ENCODE measurements at places on chromosomes 12 and 14.

GRCh38 chr14:89217891-89218290 lies 199.1 kb downstream of the FOXN3 start:
- DNase-seq, result no peak

GRCh38 chr12:87661786-87662377 lies 367.3 kb downstream of the C12orf50 start:
- DNase-seq, result no peak

DNA sequence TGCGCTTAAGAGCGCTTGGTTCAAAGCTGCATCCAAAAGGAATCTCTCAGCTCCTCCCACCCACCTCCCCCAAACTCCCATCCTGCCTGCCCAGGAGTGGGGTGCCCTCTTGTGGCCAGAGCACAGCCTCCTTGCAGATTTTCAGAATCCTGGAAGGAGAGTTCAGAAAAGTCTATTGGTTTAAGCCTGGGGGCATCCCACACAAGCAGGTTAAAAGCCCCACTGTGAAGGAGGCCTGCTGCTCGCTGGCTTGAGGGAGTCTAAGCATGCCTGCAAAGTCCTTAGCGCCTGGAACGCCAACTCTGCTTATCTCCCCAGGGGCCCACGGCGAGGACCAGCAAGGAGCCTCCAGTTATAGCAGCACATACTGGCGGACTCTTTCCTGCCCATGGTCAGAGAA lies 297.1 kb downstream of the KSR2 start:
- DNase-seq, result peak; percentile 36

- no peak for DNase-seq
These were observed 109.7 kb downstream of the CHST11 start for GRCh38 chr12:104566244-104566993.

DNA sequence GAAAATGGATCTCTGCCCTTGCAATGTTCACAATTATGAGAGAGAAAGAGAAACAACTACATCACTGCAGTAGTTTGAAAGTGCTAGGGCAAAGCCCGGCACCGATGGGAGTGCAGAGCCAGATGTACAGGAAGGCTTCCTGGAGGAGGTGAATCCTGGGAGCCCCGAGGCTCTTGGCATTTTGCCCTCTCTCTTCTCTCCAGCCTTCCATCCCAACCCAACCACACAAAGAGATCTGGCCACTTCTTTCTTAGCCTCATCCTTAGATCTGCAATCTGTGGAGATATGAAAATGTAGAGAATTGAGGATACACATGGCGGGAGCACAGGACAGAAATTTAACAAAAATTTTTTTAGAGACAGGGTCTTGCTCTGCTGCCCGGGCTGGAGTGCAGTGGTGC lies 3.3 kb upstream of the PAPLN start:
- DNase-seq, result no peak

DNA sequence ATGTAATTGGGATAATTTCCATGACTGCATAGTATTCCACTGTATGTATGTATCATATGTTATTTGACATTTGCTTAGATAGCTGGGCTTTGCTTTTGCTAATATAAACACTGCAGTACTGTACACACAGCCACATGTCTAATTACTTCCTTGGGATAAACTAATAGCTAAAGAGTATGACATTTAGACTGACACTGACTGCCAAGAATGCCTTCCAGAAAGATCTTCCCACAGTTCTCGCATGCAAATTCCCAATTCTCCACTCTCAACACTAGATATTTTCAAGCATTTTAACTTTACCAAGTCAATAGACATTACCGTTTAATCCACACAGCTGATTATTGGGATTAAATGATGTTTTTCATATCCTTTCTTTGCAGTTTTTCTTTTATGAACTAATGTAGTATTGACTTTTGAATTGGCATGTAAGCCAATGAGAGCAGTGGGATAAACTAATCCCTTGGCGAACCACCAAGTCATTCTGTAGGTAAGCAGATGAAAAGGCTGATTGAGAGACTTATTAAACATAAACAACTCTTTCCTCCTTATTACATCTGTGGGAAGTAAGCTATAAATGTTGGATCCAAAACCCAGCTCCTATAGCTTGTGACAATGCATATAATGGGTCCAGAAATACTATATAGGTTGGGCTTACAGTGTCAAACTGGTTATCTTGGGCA lies 55.5 kb downstream of the STON2 start:
- no peak for DNase-seq

GRCh38 chr12:21438643-21439042 lies 1.2 kb downstream of the PYROXD1 start:
- no peak for DNase-seq

DNA sequence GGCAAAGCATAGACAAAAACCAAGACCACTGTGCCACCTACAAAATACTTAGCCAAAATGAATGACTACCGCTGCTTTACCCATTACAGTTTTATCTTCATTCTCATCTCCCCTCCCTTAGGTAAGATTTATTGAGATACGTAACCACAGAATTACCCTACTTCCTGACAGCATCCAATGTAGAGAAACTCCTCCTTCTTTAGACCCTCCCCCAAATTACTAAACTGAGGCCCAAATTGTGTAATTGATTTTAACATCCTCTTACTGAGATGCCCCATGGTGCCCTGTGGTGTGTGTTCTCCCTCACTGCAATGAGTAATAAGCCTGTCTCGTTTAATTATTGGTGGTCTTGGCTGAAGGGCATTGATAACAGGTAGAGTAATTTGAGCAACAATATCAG lies 19.1 kb downstream of the VRK1 start:
- DNase-seq, result no peak

DNA sequence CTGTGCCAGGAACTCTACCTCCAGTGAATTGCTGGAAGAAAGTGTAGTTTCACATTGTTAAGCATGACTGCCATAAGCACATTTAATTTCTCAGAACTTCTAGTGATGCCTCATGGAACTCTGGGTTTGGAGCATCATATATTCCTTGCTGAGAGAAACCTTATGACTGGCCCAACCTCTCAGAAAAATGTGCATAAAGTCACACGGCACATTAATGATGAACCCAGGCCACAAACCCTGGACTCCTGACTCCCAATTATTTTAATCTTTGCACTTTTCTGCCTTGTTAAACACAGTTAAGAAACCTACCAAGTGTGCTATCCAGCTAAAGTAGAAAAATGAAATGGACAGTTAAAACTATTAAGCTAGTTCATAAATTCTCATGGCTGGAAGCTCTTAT lies 5.6 kb downstream of the TCP11L2 start:
- DNase-seq, result no peak

DNA sequence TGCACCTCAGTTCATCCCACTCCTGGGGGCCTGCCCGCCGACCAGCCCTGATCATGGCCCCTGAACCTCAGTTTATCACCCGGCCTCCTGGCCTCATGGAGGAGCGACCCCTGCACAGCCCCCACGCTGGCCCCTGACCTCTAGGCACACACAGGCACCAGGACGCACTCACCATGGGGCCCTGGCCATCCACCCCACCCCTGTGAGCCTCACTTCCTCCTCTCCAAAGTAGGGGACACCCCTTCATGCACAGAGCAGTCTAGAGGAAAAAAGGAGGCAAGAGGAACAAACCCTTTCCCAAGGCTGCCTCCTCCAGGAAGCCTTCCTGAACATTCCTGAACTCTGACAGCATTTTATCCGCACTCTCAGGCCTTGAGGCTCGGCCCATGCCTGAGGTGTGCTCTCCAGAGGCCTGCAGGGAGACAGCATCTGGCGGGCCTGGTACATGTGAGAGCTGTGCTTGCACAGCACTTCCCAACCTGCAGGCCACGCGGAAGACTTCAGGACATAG lies 39.4 kb downstream of the CCNK start:
- DNase-seq, result no peak

DNA sequence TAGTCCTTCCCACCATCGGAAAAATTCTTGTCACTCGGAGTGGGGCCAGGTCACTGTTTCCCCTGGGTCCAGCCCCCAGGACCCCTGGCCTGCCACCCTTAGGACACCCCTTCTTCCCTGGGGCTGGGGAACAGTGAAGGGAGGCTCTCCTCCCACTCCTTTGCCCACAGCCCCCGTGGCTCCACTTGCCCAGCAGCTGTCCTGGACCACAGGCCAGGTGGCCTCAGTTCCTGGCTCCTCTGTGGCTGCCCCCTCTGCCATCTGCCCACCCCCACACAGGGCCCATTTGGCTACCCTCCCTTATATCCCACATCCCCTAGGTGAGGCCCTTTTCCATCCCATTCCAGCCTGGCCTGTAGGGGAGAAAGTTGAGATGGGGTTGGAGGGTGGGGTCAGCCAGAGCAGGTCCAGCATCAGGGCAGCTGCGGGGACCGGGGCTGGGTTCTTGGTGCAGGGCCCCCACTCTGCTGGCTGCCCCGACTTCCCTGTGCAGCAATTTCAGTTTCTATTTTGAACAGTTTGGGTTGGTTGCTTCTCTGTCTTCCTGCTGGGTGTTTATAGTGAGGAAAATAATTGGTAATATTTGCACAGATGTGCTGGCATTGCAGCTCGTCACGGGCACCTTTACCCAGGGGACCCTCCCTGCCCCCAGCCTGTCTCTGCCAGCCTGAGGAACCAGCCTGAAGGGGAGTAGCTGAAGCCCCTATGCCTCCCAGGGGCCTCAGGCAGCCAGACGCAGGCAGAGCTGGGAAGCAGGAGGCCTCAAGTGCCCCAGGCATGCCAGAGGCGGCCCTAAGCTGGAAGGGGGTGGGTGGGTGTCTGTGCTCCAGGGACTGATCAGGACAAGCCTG lies 23.4 kb downstream of the SYNDIG1L start:
- no peak for DNase-seq

- peak; percentile 3 for DNase-seq
These were observed 182.7 kb downstream of the KICS2 start for GRCh38 chr12:64039281-64039871.

- DNase-seq, result no peak
These were observed 69.0 kb upstream of the DHRS4 start for GRCh38 chr14:23884541-23884904.

DNA sequence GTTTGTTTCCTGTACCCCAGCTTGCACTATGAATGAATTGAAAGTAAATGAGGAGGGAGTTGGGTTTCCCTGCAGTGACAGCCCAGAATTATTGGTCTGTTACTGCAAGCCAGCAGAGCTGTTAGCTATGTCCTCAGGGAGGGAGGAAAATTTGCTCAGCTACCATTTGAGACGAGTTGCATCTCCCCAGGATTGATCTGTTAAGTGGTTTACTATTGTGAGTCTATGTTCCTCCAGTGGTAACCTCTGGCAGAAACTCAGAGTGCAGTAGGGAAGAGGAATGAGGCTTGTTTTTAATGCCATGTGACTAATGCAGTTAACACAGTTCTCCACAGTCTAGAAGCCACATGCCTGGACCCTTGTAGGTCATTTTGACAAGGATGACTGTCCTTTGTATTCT lies 173.9 kb downstream of the SLC15A4 start:
- no peak for DNase-seq

- no peak for DNase-seq
These were observed 13.5 kb upstream of the SCFD1 start for GRCh38 chr14:30608533-30609006.

DNA sequence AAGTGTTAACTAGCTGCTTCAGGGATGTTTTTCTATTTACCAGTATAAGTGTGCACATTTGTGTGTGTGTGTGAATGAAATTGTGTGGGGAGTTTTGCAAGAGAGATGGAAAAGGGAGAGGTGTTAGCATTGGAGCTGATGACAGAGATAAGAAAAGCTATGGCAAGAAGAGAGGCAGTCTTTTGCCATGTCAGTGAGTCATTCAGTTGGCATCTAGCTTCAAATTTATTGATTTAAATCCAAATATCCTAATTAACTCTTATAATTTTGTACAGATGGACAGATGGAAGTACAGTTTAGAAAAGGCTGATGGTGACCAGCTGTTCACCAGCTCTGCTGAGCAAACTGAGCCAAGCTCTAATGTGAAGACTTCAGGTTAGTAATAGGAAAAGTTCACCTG lies 3.3 kb upstream of the BHLHE41 start:
- DNase-seq, result no peak

GRCh38 chr12:98741556-98742265 lies 96.6 kb downstream of the APAF1 start:
- no peak for DNase-seq

DNA sequence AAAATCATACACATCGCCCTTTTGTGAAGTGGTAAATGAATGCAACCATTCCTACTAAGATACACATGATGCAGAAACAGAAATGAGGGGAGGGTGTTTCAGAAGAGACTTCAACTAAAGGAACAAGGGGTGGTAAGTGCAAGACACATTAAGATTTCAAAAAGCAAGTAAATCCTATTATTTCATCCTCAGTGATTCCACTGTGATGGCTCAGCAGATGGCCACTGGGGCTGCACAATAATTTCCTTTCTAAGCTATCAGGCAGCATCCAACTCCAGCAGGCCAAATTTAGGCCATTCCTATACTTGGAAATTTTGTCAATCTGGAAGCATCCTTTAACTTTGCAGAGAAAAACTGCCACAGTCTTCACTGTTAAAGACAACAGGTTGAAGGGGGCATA lies 272.4 kb downstream of the NELL2 start:
- peak; percentile 64 for DNase-seq

DNA sequence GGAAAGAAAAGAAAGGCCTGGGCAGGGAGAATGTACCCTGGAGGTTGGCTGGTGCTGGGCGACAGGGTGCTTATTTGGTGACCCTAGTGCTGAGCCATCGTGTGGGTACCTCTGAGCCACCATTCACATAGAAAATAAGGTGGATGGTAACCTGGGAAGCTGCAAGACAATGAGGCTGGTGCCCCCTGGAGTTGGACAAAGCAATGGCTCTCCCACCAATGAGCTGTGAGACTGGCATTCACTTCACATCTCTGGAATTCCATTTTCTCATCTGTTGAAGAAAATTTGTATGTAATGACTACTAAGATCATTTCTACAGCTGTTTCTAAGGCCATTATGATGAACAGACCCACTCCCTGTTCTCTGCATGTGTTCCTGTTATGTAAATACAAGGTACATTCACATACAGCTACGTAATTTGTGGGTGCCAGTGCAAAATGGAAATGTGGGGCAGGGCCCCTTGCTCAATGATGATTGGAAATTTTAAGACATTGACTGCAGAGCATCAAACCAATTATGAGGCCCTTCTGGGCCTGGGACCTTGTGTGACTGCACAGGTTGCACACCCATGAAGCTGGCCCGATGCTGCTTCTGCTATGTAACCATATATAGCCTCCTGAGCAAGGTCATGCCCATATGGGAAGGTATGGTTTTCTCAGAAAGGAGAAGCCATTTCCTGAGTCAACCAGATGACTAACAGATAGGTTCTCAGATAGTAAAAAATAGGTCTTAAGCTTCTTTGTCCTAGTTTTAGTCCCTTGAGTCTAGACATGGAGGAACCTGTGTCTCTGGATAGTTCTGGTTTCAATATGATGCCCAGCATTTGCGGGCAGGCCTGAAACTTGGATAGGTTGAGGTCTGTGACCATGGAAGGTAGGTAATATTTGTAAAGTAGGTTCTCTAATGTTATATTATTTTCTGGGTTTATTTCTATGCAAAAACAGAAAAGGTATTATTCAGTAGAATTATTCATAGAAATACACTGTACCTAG lies 63.4 kb upstream of the IGF1 start:
- DNase-seq, result no peak

DNA sequence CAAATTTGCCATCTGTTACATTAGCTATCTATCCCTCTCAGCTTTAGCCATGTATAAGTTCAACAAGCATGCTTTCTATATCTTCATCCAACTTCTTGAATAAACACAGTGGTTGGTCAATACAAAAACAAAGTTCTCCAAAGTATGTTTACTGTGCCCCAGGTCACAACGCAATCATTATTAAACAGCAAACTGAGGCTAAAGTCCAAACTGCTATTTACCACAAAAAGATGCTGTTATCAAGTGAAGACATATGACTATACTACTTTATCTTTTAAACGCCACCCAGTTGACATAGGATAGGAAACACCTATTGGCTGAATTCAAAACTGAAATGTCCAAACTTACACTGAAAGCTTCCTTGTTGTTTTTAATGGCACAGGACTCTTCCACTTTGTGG lies 11.7 kb downstream of the ZCCHC8 start:
- no peak for DNase-seq

- no peak for DNase-seq
These were observed 1.3 kb downstream of the MARS1 start for GRCh38 chr12:57489157-57489641.
